ENCODE measurements at places on chromosomes 13 and 19.

GRCh38 chr19:1001538-1002166, 1.4 kb downstream of the GRIN3B start:
- DNase-seq: peak; percentile 88

- peak; percentile 94 for DNase-seq
Observed at GRCh38 chr19:3987619-3988371, 2.5 kb upstream of the EEF2 start.

- DNase-seq: no peak
Observed at GRCh38 chr13:68027306-68027705, 797.2 kb upstream of the PCDH9 start.

GRCh38 chr13:93480553-93481106, 254.0 kb downstream of the GPC6 start:
- no peak for DNase-seq

DNA sequence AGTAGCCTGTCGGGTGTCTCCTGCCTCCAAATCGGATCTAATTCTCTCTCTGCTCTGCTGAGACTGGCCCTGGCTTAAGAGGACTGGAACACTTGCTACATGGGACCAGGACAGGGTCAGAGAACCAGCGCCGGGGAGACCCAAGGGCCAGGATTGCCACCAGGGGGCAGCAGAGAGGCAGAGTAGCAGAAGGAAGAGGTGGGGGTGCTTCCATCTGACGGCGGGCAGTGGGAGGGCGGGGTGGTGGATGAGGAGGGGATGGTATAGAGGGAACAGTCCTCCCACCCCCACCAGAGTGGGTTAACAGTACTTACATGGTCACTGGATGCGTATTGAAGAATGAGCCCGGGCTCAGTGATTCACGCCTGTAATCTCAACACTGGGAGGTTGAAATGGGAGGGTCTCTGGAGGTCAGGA, 11.9 kb downstream of the SELENOW start:
- peak; percentile 89 for DNase-seq

Measured in cardiac septum (tissue), 1 donor.